ENCODE measurements at places on chromosomes 16 and 17.
A peak's percentile ranks its signal among the peaks of the same experiment; 100 is the strongest.

GRCh38 chr17:14843086-14843795 lies 421.9 kb downstream of the PMP22 start:
- DNase-seq = no peak

GRCh38 chr17:74199306-74200092 lies 4.0 kb upstream of the RPL38 start:
- DNase-seq = peak; percentile 87

DNA sequence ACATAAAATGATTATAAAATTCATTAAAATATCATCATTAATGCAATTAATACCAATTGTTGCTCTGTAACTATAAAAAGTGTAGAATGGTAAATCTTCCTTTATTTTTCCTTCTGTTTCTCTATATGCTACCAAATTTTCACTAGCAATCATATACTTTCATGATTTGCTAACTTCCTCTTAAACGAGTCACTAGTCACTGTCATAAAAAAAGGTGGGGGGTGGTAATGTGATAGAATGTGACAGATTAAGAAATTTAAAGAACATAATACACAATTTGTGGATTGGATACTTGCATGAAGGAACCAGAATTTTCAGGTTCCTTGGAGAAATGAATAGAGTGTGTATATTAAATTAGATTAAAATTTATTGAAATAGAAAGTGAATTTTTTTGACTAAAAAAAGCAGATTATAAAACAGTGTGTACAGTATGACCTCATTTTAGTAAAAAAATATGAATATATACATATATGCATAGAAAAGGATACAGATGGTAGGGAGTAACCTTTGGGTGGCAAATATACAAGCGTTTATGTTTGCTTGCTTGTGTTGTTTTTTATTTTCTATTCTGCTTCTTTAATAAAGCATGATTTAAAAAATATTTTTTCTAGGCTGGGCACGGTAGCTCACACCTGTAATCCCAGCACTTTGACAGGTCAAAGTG lies 56.7 kb upstream of the C17orf78 start:
- no peak for DNase-seq

- DNase-seq = no peak
Measured at GRCh38 chr17:45345554-45346215, 28.9 kb upstream of the MAP3K14 start.

- DNase-seq = no peak
Measured at GRCh38 chr17:1810450-1811103, 19.1 kb downstream of the SMYD4 start.

DNA sequence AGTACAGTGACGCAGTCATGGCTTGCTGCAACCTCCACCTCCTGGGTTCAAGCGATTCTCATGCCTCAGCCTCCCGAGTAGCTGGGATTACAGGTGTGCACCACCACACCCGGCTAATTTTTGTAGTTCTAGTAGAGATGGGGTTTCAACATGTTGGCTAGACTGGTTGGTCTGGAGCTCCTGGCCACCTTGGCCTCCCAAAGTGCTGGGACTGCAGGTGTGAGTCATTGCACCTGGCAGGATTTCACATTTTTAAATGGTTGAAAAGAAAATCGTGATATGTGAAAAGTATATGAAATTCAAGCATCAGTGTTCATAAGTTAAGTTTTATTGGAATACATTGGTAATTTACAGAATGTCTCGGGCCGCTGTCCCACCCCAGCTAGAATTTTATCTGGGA lies 2.6 kb downstream of the RMI2 start:
- DNase-seq = no peak

- no peak for DNase-seq
Measured at GRCh38 chr17:28950017-28950751, 1.1 kb downstream of the PHF12 start.

DNA sequence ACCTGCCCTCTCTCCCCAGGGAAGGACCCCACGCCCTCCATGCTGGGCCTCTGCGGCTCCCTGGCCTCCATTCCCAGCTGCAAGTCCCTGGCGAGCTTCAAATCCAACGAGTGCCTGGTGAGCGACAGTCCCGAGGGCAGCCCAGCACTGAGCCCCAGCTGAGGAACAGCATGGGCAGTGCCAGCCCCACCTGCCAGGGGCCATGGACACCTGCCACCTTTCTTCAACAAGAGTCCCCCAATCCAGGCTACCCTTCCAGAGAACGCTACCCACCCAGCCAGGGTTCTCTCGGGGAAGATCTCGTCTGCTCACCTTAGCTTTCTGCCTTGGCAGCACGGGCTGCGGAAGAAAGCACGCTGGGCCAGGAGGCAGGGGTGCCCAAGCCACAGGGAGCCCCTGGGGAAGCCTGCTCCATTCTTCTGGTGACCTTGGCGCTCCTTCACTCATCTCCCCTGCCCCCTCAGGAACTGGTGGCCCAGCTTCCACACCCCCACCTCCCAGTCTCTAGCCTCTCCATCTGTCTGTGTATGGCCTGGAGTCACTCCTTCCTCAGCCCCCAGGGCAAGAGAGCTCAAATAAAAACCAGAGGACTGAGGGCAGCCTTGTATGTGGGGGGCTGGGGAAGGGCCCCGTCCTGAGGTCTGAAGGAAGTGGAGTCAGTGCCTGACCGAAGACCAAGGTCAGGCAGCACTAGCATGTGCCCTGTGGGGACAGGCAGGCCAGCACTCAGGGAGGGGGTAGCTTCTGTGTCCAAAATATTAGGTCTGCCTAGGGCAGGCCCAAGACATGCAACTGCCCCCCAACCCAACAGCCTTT lies 6.3 kb downstream of the SLC25A39 start:
- DNase-seq = no peak

DNA sequence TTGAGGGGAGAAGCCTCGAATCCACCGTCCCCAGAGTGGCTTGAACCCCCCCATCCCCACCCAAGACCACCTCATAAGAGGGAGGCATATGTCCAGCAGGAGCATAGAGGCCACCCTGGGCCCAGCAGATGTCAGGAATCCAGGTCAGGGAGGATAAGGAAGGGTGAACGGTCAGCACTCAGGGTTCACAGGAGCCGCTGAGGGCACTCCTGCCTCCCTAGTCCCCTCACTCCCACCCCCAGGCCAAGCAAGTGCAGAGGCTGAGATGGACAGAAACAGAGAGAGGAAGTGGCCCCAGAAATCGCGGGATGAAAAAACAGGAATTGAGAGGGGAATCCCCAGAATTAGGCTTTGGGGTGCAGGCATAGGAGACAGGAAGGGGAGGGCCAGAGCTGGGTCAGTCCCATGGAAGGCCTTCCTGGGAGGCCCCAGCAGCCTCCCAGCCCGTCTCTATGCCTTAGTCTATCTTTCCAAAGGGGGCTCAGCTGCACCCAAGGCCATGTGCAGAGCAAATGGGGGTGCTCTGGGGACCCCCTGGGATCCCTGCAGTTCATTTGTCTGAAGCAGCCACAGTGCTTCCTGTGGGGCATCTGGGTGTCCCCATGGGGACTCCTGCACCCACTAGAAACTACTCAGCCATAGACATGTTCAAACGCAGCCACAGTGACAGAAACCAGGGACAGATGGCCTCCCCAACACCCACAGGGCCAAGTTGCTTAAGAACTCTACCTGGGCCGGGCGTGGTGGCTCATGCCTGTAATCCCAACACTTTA lies 1.7 kb downstream of the CMTM3 start:
- DNase-seq = no peak

DNA sequence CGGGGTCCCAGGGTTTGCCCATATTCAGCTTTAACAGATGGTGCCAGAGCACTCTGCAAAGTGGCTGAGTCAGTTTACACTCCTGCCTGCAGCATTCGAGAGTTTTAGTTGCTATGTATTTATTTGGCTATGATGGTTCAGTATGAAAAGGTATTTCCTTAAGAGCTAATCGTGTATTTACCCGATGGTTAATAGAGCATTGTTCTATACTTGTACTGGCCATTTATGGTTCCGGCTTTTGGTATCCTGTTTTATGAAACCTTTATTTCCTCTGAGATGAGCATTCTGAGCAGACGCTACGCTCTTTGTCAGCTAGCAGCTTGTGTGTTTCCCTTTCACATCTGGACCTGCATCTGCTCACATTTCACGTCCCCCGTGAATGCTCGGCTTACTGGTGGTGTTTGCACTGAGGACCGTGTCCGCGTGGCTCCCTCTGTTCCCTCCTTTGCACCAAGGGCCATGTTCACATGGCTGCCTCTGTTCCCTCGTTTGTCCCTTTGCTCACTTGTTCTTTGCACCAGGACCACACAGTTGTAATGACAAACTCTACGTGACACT lies 149.1 kb upstream of the CHMP6 start:
- no peak for DNase-seq

DNA sequence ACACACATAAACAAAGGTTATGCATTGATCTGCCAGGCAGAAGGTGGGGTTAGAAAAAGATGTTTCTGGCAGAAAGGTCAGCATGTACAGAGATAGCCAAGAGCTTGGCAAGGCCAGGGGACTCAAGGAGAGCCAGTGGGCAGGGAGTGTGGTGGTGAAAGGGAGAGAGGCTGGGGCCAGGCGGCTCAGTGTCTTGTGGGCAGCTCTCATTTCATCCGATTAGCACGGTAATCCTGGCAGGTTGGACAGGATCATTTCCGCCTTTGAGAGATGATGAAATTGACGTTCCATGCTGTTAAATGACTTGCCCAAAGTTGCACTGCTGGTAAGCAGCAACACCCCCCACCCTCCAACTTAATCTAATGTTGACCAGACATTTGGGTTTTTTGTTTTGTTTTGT lies 3.6 kb downstream of the CHD9 start:
- no peak for DNase-seq

DNA sequence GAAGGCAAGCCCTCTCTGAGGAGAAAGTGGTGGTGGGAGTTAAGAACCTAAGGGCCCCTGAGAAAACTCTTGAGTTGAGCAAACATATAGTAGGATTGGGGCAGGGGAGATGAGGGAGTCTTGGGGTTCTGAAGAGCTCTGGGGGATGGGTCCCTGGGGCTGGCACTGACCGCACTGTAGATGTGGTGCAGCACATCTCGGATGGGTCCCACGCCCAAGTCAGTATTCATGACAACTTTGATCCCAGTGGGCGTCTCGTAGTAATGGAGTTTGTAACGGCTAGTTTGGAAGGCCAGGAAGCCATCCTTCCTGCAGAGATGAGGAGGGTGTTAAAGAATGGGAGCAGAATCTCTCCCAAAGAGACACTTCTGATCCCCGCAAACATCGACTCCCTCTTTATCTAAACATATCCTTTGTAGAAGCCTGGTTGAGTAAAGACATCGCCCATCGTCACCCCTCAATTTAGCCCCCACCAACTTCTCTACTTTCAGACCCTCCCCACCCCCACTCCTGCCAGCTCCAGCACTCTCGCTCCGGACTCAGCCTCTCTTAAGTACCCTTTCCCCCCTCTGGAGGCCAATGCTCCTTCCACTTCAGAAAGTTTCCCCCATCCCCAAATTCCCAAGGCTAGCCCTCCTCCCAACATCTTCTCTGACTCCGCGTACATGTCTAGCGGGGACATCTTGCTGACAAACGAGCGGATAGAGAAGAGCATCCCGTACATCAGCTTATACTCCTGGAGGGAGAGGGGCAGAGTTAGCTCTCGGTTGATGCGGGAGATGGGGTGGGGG lies 710 bp downstream of the TRAPPC1 start:
- no peak for DNase-seq

DNA sequence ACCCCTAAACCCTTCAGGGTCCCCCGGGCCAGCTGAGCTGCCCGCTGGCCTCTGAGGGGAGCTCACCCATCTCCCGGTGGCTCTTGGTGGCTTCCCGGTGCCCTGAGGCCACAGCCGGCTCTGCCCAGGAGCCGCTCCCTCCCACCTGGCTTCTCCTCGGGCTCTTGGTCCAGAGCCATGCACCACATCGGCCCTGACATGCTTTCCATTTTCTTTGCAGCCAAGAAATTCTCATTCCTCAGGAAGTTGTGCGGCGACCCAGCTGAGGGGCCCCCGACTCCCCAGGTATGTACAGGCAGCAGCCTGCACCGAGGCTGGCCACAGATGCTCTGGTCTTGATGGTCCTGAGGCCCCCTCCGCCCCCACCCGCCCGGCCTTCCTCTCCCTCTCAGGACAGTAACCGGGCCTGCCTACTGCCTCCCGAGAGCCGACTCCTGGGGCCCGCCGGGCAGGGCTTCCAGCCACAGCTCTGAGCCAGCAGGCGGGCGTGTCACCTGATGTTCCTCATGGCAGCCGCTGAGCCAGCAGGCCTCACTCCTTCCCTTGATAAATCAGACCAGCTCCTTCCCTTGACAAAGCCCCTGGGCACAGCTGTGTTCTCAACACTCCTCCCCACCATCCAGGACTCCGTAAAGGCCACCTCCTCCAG lies 28.4 kb upstream of the ZFPM1 start:
- DNase-seq = no peak

DNA sequence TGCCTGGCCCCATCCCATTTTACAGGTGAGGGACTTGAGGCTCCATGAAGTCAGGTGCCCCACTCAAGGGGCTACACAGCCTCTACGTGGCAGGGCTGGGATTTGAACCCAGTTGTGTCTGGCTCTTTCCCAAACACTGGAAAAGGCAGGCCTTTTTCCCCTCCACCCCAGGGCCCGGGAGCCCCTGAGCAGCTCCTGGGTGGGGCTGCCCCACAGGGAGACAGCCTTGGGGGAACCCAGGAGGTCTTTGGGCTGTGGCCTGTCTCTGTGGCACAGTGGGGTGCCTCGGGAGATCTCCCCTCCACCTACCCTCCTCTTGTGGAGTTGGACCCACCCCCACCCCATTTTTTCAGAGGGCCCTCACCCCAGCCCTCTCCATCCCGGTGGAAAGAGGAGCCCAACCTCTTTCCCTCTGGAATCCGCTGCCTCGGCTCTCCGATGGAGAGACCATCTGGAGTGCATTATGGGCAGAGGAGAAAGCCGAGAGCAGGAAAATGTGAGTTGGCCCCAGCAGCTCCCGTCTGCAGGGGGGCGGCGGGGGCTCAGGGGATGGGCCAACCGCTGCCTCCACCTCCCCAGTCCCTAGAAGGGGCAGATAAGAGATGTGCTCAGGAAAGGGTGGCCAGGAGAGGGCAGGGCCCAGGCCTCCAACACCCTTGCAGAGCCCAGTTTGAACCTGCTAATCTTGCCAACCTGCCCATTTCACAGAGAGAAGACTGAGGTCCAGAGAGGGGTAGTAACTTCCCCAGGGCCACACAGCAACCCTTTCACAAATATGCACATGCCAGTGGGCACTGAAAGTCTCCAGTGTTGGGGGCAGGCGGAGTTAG lies 15.4 kb upstream of the TMEM92 start:
- no peak for DNase-seq

- no peak for DNase-seq
Measured at GRCh38 chr17:29608986-29609385, 13.7 kb downstream of the CORO6 start.

- DNase-seq = no peak
Measured at GRCh38 chr16:13005721-13006247, 104.4 kb downstream of the SHISA9 start.

GRCh38 chr17:30172560-30172959 lies 55.9 kb downstream of the NSRP1 start:
- DNase-seq = no peak
